ENCODE measurements at places on chromosomes 7 and 10. TPM values are rescaled to one million over a fixed set of nuclear protein-coding genes. Genes with fewer than 3 reads are reported as not detected.

CALML3 gene
- not detected for total RNA-seq

ICA1 gene
- 1.7 TPM for total RNA-seq

SPDYE16 gene
- total RNA-seq, result not detected

SPDYE5 gene
- total RNA-seq, result not detected

PROSER2 gene
- total RNA-seq, result 5.9 TPM

DNA sequence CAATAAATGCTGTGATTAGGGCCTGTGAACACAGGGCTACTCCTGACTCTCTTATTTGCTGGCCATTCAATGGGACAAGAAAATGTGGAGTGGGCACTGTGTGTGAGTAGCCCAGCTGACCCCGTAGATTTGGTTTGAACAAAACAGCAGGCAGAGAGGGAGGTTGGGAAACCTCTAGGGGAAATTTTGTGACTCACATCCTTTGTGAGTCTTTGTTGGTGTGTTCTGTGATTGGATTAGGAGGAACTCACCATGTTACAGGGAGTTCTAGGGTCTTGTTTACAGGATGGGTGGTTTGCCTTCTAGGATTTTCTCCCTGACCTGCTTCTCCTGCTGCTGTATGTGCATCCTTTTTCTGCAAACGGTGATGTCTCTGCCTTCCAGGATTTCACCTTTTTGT is 128.3 kb upstream of the MKI67 start:
- no peak for DNase-seq

DNA sequence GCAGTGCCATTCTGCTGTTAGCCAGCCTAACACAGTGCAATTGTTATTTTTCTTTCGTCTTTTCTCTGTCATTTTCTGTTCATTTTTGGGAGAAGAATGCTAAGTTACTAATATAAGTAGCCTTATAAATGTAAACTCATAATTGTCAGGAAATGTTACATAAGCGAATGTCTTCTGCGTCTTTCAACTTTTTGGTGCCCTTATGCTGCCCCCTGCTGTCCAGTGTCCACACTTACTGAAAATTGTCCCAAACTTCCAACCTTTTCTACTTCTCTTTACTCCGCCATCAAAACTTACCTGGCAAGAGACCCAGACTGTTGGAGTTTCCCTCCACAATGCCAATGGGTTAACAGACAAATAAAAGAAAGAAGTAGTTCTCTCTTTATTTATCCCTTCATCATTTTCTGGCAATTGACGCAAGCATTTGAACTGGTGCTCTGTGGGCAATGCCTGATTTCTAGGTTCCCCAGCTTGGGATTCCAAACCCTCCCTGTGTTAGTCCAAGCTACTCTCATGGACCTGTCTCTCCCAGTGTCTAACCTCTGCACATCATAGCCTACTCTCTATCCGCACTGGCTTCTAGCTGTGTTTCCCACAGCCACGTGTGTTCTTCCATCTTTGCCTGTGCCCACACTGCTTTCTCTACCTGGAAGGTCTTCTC is 21.0 kb upstream of the EPC1 start:
- peak; percentile 61 for DNase-seq

GRCh38 chr10:423178-423577 is 266.3 kb downstream of the DIP2C start:
- DNase-seq, result no peak

DNA sequence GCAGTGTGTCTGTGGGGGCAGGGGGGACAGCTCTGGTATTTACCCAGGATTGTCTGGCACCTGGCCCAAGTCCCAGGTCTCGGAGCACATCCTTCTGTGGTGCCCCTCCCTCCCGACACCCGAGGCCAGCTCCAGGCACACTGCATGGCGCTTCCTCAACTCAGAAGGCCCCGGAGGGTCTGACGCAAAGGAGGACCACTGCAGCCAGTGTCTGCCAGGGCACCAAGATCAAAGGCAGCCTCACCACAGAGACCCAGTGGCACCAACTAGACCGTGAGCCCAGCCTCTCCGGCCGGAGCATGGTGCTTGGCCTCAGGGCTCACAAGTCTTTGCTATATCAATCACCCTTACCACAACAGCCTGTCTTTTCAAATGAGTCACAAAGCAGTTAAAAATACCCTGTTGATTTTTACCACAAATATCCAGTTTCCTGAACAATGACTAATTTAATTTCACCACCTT is 99.3 kb upstream of the DDC start:
- DNase-seq, result peak; percentile 19

DNA sequence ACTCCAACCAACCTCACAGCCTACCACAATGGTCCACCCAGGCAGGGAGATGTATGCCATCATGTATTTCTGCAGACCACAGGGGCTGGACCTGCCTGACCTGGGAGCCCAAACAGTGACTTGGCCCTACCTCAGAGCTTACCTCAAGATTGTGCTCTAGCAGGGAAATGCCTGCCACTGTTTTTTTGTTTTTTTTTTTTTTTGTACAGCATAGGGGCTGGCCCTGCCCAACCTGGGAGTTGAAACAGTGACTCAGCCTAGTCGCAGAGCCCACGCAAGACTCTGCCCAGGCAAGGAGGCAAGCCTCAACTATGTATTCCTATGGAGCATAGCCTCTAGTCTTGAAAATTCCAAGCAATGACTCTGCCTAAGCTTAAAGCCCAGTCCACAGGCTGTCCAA is 39.3 kb upstream of the CDK6 start:
- no peak for DNase-seq

DNA sequence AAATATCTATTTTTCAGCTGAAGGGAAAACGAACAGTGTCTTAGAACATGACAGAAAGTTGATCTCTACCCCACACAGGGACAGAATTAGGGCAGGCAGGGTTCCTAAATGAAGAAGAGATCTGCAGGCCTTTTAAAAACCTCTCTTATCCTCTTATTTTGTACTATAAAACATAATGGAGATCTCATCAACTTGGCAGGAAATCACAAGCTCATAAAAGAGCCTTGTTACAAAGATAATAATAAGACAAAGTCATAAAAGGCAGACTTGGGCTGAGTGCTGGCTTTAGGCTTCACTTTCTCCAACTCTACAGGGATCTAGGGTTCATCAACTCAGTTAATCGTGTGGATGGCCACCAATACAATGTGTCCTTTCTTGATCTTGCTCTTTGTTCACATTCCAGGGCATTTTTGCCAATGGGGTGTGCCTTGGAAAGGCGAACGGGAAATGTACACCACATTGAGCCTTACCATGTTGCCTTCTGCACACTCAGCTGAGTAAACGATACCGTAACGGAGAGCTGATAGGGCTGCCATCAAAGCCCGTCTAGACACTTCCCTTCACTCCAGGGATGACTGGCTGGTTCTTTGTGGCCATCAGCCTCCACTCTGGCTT is 7.1 kb upstream of the TEX36 start:
- no peak for DNase-seq
